ENCODE measurements at places on chromosomes 2 and 18.

- H3K27me3 ChIP-seq, result no peaks in the 10 kb centered on the region
- H3K4me1 ChIP-seq, result no peaks in the 10 kb centered on the region
- no peak for DNase-seq
- H3K36me3 ChIP-seq, result no peaks in the 10 kb centered on the region
Observed at GRCh38 chr18:75179819-75180600, 28.9 kb downstream of the PTGR3 start.

DNA sequence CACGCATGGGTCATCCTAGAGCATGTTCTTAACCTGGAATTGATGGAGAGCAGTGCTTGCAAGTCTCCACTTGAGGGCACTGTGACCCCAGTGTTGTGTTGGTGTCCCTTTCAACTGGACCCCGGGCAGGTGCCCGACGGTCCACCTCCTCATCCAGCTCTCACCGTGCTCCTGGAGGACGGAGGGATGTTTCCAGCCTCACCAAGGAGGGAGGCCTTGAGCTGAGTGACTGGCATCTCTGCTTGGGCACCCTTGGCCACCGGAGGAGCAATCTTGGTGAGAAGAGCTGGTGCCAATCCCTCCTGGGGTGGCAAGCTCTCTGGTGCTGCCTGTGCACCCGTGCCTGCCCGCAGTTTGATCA, 45.4 kb upstream of the ASB18 start:
- no peak overlapping the region for H3K4me3 ChIP-seq
- no peaks in the 10 kb centered on the region for H3K4me1 ChIP-seq
- H3K27me3 ChIP-seq, result no peaks in the 10 kb centered on the region
- no peak for DNase-seq

DNA sequence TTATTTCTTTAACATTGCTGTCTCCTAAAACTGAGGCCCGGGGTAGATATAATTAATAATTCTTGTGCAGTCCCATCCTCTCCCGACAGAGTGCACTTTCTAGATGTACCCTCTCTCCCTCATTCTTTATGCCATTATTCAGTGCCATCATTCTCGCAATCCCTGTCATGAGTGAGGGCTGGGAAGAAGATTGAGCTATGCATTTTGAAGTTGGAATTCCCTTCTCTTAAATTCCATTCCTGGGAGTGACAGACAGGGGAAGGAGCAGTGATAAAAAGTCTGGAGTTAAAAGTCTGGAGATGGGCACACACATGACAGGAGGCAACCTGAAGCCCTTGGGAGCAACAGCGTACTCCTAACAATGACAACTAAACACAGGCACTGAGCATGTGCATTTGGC, 2.6 kb upstream of the KCNE4 start:
- no peaks in the 10 kb centered on the region for H3K27me3 ChIP-seq
- no peak overlapping the region for H3K4me3 ChIP-seq
- no peaks in the 10 kb centered on the region for H3K36me3 ChIP-seq
- no peak for DNase-seq

- no peaks in the 10 kb centered on the region for H3K27me3 ChIP-seq
- no peaks in the 10 kb centered on the region for H3K36me3 ChIP-seq
- no peaks in the 10 kb centered on the region for H3K4me1 ChIP-seq
- no peak overlapping the region for H3K27ac ChIP-seq
- no peak overlapping the region for H3K4me3 ChIP-seq
- DNase-seq, result no peak
Observed at GRCh38 chr2:62672601-62673000, 32.9 kb upstream of the EHBP1 start.

DNA sequence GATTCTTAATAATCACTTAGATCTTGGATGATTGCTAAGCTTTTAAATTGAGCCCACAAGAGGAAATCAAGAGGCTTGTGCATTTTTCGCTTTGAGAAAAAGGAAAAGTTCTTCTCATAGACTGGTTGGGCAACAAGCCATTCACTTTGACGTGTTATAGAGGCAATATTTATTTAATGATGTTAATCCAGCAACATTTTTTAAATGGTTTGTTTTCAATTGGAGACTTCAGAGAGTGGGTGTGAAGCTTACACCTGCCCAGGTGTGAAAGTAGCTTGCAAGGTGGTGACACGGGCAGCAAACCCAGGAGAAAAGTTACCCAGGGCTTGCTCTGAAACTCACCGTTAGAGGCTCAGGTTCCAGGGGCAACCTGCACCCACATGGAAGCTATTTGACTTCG, 858.9 kb downstream of the GALR1 start:
- H3K27ac ChIP-seq, result no peak overlapping the region
- no peak overlapping the region for H3K4me3 ChIP-seq
- DNase-seq, result no peak
- no peaks in the 10 kb centered on the region for H3K4me1 ChIP-seq
- H3K36me3 ChIP-seq, result no peaks in the 10 kb centered on the region

DNA sequence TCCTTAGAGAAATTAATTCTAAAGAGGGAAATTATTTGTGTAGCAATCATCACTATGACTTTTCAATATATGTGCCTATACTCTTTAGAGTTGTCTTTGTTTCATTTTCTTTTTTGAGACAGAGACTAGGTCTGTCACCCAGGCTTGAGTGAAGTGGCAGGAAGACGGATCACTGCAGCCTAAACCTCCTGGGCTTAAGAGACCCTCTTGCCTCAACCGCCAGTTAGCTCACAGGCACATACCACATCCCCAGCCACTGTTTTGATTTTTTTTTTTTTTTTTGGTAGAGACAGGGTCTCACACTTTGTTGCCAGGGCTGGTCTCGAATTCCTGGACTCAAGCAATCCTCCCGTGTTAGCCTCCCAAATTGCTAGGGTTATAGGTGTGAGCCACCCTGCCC, 12.4 kb downstream of the YWHAQ start:
- peaks cover 16% of the 10 kb centered on the region for H3K4me1 ChIP-seq
- no peak overlapping the region for H3K27ac ChIP-seq
- no peaks in the 10 kb centered on the region for H3K36me3 ChIP-seq
- DNase-seq, result no peak
- no peak overlapping the region for H3K4me3 ChIP-seq
